Stimulated activated CD4-positive, alpha-beta T cell treated with anti-CD3 and anti-CD28 coated beads, Interleukin-12 subunit alpha, Interleukin-12 subunit beta, amount 100 ng/mL, for 24 hours (primary cell): ENCODE measurements at places on chromosomes 5 and 9.

DNA sequence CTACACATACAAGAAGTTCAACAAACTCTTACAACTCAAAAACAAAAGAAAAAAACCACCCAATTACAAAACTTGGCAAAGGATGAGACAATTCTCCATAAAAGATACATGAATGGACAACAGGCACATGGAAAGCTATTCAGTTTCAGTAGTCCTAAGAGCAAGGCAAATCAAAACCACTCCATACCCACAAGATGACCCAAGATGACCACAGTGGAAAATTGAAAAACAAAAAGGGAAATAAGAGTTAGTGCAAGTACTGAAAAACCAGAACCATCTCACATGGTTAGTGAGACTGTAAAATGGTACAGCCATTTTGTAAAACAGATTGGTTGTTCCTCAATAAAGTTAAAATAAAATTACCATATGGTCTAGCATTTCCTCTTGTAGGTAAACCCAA lies 287.1 kb upstream of the CDH9 start:
- DNase-seq: no peak

DNA sequence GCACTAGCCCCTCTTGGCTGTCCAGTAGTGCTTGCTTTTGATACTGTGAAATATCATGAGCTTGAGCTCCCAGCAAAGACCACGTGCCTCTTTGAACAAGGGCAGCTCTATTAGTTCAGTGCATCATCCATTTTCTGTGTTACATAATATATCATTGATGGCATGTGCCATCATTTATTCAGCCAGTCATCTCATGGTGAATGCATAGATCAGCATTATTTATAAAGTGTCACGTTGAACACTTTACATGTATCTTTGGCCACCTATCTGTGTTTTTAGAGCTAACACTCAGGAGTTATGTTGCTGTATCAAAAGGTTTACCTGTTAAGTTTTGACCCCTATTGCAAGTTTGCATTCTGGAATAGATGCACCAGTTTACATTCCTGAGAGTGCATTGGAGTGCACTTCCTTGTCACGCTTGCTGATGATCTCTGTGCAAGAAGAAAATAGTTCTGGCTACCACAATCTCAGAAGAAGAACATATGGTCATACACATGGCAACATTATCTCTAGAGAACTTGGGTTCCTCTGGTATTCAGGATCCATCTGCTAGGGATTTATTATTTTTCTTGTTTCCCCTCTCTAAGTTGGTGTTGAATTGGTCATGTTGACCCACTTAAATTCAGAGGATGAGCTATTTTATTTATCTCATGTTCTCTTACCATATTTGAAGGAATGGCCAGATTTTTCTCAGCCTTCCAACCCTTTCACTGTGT lies 120.9 kb downstream of the SH3GL2 start:
- DNase-seq: no peak

- DNase-seq: no peak
Observed at GRCh38 chr9:32010322-32010721, 374.1 kb upstream of the ACO1 start.

DNA sequence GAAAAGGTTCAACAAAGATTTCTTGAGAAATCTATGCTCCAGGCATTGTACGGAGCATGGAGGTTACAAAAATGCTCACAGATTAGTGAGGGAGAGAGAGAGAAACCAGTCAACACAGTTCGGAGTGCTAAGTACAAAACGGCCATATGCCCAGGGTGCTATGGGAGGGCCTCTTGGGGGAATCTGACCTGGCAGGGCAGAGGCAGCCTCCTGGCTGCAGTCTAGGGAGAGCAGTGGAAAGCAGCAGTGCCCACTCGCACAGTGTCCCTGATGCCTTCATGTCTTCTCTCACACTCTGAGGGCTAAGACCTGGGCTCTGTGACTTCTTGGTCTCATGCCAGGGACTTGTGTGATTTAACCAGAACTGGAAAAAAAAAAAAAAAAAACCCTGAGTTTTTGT lies 29.8 kb upstream of the SMC5 start:
- DNase-seq: no peak

- DNase-seq: no peak
Observed at GRCh38 chr5:149563466-149563865, 12.2 kb upstream of the CSNK1A1 start.

DNA sequence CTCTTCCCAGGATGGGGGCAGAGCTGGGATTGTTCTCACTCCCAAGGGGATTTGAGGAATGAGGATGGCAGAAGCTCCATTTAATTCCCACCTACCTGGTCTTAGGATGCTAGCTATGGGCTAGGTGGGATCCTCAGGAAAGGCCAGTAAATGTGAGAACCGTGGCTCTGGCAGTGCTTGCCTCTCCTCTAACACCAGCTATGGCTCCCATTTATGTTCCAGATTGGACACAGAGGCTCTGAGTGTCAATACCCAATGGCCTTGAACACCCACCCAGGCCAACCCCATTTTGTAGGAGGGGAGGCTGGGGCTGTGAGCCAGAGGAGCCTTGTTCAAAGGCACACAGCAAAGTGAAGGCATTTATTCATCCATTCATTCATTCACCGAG lies 10.2 kb upstream of the DAB2IP start:
- DNase-seq: no peak

DNA sequence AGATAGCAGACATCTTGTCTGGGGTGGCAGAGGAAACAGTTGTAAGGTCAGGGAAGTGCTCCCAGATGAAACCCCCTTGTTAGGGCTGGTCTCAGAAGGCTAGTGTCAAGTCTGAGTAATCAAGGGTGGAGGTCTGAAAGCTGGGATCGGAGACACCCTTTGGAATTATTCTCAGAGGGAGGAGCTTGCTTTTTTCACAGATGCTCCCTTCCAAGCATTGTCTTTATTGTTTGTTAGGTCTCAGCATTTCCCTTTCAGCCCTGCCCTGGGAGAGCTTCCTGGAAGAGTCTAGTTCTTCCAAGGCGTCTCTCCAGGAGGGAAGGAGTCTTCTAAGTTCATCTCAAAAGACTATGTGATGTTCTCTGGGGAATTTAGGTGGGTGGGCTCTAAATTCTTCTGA lies 3.2 kb downstream of the TEK start:
- DNase-seq: no peak

- no peak for DNase-seq
Observed at GRCh38 chr9:70551396-70551795, 136.9 kb upstream of the KLF9 start.

DNA sequence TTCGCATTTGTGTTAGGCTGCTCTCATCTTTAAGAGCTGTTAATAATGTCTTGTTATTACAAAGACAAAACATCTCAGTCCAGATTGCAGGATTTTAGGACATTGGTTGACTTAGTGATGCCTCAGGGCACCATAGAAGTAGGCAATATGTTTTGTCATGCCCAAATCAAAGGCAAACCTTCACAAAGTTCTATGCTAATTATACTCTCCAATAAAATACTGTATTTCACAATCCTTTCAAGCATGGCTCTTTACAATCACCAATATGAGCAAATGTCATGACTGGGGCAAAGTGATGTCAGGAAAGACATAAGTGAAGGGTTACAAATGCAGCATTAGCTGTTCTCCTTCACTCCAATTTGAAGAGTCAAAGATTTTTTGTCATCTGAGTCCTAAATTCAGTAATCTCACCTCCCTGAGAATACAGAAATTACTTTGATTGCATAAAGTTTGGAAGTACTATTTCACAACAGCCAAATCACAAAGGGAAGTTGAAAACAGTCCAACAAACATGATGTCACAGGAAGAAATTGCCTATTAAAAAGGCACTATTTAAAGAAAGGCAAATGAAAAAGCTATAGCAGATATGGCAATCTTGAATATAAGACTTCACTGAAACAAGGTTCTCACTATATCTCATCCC lies 303.2 kb downstream of the PRR16 start:
- no peak for DNase-seq

GRCh38 chr5:128825826-128826225 lies 139.5 kb upstream of the SLC27A6 start:
- DNase-seq: no peak

GRCh38 chr5:54212331-54212730 lies 98.0 kb downstream of the ARL15 start:
- no peak for DNase-seq

GRCh38 chr9:414595-414994 lies 199.9 kb downstream of the DOCK8 start:
- DNase-seq: no peak

GRCh38 chr5:135713161-135713915 lies 121.1 kb upstream of the SLC25A48 start:
- DNase-seq: no peak
